Stimulated activated CD8-positive, alpha-beta memory T cell treated with anti-CD3 and anti-CD28 coated beads, Interleukin-15, amount 100 ng/mL, for 24 hours (primary cell): ENCODE measurements at places on chromosomes 13 and 19.

GRCh38 chr19:13972368-13973155, 20.3 kb downstream of the DCAF15 start:
- DNase-seq = no peak

GRCh38 chr13:23851106-23851505, 38.1 kb downstream of the MIPEP start:
- DNase-seq = no peak

DNA sequence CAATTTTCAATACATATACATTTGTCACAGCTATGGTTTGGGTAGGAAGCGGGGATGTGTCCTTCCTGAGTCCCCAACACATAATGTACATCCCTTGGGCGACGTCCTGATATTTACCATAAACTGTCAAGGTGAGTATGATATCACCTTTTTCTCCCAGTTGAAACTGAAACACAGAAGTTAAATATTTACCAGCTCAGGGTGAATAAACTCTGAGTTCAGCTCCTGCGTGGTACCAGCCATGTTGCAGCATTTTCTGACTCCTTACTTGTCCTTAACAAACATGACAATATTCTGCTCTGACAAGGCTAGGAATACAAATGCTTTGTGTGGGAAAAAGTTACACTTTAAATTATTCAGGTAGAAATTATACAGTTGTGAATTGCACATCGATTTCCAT, 294.2 kb downstream of the TEX29 start:
- DNase-seq = no peak

DNA sequence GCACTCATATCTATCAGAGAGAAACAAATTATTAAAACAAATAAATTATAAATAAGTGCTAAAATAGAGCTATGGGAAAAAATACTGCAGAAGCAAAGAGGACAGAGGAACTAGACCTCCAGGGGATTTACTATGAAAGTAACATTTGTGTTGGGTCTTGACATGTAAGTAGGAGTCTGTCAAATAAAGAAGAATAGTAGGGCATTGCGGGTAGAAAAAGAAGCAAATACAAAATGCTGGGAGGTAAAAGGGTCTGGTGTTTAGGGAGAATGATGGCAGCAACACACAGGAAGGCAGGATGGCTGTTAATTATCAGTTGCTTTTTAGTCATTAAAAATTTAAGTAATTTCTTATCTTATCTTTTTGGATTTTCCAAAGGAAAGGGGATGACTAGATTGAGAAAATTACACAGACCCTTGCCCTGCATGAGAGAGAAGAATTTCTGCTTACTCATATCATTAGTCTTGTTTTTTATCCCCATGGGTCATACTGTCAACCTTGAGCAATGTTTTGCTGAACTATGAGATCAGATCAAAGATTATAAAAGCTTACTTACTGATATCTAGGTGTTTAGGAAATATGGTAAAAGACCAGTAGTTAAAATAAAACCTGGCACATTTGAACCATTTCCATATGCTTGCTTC, 472.7 kb downstream of the DIAPH3 start:
- DNase-seq = no peak

- no peak for DNase-seq
Measured at GRCh38 chr13:95771905-95772304, 95.0 kb downstream of the DNAJC3 start.
